Suppressor macrophage treated with lipopolysaccharide for 4 hours (primary cell): ENCODE measurements at places on chromosomes 13 and 19.

GRCh38 chr19:5173993-5174392 is 166.6 kb downstream of the PTPRS start:
- no peak for DNase-seq

DNA sequence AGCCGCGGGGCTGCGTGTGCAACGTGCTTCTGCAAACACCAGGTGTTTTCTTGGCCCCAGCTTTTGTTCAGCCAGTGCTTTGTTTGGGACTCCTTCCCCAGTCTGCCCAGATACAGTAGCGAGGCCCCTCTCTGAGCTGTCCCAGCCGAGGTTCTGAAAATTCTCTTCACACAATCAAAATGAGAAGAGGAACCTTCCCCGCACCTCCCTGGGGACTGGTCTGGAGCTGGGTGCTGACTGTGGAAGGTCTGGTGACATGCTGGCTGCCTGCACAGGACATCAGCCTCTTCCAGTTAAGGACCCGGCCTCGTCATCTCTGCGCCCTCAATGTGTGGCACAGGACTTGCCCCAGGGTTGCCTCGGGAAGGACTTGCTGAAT is 4.2 kb downstream of the ATP4A start:
- DNase-seq = no peak

DNA sequence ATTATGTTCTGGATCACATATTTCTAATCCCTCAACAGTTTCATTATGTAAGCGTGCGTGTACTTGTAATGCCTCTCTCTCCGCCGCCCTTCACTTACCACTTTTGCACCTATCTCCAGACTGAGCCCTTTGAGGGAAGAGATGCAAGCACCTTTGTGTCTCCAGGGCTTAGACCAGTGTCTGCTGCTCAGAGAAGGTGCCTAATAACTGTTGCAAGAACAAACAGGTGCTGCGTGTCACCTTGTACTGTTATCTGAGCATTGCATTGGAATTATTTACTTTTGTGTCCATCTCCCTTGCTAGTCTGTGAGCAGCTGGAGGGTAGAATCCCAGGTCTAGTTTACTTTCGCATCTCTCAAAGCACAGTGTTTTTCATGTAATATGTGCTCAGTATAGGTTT is 156.2 kb downstream of the FLT1 start:
- DNase-seq = no peak

- DNase-seq = no peak
Observed at GRCh38 chr19:7687177-7687576, 6.5 kb downstream of the TRAPPC5 start.

GRCh38 chr19:8430650-8431049 is 14.1 kb upstream of the HNRNPM start:
- DNase-seq = no peak

- DNase-seq = no peak
Observed at GRCh38 chr13:59584761-59585670, 578.7 kb downstream of the DIAPH3 start.

- no peak for DNase-seq
Observed at GRCh38 chr13:40456397-40456953, 210.0 kb downstream of the FOXO1 start.

DNA sequence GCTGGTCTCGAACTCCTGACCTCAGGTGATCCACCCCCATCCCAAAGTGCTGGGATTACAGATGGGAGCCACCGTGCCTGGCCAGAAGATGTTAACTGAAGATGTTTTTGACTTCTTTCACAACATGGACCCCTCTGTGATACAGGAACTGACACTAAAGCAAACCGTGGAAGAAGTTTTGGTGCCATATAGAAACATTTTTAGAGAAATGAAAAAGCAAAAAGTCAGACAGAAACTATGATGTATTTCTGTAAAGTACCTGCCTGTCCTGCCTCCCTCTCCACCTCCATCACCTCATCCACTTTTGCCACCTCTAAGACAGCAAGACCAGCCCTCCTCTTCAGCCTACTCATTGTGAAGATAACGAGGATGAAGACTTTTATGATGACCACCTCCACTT is 11.3 kb downstream of the FBXO27 start:
- DNase-seq = no peak

GRCh38 chr13:54614726-54615125 is 1586.1 kb downstream of the OLFM4 start:
- no peak for DNase-seq

DNA sequence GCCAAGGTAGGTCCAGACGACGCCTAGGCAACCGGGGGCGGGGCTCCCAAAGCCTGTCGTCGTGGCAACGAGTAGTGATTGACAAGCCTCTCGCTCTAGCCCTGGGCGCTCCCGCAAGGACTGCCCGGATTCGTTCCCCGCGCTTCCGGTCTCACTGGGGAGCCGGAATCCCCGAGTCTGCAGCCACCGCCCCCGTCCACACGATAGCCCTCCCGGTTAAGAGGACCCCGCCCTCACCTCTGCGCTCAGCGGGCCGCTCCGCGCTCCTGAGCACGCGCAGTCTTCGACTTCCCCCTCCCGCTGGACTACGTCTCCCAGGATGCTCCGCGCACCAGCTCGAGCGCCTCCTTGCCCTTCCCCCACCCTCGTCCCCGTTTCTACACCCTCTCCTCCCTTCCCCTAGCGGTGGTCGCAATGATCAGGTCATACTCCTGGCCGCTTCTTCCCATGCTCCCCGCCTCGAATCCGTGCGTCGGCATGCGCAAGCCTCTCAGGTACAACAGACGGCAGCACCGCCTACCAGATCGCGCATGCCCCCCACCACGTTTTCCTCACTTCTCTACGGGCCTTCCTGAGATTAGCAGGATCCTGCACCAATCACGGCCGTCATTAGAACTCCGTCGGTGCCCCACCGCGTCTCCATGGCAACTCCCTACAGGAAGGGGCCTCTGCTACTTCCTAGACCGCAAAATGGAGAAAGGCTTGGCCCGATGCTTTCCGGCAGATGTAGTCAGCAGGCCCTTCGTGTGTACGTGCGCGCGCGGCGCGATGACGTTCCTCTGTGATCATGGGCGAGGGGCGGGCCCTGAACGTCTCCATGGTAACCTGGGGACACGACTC is at the start of gene MZF1:
MZF1 (minus strand) TSS at position 518 of the 840 bp plus-strand sequence. CDS start 1,946 bp downstream, outside the sequence.
- DNase-seq = peak; percentile 100

- no peak for DNase-seq
Observed at GRCh38 chr13:33763021-33763420, 54.9 kb upstream of the RFC3 start.

DNA sequence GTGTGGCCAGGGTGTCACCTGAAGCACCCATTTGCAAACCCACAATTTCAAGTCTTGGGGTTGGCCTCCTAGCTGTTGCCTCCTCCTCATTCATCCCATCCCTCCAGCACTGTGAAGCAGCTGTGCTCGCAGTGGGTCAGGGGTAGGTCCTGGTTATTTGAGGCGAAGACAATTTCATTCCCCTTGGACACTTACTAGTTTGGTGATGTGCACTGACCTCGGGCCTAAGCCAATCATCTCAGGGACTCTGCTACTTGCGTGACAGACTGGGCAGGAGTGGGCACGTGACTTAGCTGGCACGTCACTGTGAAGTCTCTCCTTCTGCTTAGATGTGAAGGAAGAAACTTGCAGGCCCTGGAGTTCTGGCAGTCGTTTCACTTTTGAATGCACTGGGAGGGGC is 3.5 kb upstream of the ATP11A start:
- DNase-seq = no peak

DNA sequence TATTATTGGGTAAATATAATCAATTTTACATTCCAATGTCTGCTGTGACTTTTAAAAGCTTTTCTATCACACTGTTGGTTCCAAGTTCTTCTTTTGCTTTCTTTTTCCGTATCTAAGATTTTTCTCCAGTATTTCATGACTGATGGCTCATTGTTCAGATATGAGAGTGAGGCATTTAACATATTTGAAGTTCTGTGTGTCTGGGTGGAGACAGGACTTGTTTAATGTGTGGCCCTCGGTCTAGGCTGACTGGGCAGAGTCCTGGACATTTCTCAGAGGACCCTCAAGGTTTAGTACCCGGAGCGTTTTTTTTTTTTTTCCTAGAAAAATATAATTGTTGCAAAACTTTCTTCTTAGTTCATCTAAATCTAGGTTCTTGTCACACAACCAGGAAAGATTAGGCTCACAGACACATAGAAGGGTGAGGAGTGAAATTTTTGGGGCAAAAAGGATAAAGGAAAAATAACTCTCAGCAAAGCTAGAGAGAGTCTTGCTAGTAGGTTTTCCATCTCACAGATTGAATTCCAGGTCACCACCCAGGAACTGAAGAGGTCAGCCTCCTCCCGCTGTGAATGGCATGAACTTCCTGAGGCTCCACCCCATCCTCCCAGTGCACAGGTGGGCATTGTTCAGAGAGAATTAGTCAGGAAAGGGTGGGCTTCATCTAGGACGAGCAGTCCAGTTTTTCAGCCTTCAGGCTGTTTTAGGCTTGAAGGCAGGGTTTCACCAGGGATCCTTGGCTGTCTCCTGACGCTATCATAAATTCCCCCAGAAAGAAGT is 1002.4 kb upstream of the PCDH9 start:
- no peak for DNase-seq

DNA sequence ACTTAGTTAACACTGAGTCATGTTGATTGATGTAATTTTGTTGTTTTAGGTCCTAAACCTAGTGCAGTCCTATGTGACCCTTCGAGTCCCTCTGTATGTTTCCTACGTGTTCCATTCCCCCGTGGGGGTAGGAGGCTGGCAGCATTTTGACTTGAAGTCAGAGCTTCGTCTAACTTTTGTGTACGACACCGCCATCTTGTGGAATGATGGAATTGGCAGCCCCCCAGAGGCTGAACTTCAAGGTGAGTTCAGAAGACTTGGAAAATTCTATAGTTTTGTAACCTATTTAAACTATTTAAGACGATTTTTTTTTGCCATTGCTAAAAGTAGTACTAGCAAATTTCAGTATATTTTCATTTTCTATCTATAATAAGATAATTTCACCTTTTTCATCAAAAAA is 117.9 kb downstream of the STOML3 start:
- peak; percentile 12 for DNase-seq

DNA sequence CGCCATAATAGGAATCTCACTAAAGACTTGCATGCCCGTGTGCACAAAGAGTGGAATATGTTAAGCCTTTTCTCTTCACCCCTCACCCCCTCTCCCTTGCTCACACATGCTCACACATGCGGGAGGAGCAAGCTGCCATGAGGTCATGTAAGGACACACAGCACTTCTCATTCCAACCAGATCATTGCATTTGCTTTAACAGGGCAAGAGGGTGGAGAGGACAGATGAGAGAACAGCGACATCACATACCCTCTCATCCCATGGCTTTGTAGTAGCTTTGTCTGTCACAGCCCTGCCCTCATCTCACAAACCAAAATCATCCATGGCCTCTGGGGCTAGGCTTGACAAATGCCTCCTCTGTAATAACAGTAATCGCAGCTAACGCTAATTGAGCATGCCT is 145.6 kb upstream of the FRY start:
- DNase-seq = no peak

DNA sequence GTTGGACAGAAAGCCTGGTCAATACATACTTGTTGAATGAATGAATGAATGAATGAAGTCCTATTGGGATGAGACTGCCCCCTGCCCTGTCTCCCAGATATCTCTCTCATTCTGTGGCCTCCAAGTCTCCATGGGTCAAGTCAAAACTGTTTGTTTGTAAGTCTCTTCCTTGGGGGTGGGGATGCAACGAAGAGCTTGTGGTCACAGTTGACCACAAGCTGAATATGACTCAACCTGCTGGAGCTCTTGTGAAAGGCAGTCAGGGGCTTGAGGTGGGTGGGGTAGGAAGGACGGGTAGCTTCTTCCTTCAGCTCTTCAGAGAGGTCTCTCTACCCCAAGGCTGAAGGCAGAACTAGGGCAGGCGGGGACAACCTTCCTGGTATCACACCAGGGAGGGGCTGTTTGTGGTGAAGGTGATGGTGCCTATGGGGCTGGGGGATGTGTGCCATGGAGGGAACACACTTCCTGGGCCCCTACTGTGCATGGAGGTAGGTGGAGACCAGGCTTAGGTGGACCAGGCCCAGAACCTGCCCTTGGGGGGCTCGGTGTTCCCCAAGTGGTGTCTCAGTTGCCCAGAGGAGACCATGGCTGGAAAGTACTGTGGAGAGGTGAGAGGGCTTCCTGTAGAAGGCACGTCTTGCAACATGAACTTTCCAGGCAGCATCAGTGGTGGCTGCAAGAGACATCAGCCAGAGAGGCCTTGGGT is 8.0 kb downstream of the MYO1F start:
- peak; percentile 95 for DNase-seq

GRCh38 chr19:33374236-33374714 is 766 bp downstream of the CEBPG start:
- peak; percentile 26 for DNase-seq

DNA sequence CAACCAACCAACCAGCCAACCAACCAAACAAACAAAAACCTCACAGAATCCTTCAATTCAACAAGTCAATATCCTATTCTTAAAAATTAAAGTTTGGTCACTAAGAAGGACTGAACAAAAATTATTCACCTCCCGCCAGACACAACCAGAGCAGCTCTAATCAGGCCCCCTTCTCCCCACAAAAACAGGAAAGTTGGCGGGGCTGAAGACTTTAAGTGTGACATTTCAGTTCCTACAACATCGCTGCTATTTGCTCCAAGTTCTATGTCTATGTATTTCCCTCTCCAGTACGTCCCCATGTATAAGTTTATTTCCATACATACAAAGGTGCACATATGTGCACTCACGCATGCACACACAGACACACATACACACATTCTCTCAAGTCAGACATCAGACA is 32.8 kb upstream of the STK24 start:
- no peak for DNase-seq
